Stimulated activated CD4-positive, alpha-beta T cell treated with anti-CD3 and anti-CD28 coated beads, TNF-alpha, amount 100 ng/mL, for 48 hours (primary cell): ENCODE measurements at places on chromosomes 12 and 14.

GRCh38 chr14:67371247-67372148, 11.4 kb downstream of the EIF2S1 start:
- no peak for DNase-seq

DNA sequence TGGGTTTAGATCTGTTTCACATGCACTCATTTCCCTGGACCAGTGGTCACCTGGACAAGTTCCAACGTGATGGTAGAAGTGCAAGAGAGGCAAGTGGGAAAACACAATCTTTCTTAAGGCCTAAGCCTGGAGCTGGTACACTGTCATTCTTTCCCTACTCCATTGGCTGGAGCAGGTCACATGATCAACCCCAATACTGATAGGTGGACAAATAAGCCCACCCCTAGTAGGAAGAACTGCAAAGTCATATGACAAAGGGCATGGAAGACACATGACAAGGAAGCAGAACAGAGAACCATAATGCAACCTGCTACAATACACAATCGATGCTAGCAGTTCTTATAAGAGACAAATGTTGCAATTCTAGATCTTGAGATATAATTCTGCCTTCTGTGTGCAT, 66.3 kb downstream of the SRRM4 start:
- no peak for DNase-seq

GRCh38 chr14:36520601-36521525, 831 bp upstream of the NKX2-1 start:
- no peak for DNase-seq

- no peak for DNase-seq
Measured at GRCh38 chr14:93239869-93240677, 33.0 kb downstream of the UBR7 start.

DNA sequence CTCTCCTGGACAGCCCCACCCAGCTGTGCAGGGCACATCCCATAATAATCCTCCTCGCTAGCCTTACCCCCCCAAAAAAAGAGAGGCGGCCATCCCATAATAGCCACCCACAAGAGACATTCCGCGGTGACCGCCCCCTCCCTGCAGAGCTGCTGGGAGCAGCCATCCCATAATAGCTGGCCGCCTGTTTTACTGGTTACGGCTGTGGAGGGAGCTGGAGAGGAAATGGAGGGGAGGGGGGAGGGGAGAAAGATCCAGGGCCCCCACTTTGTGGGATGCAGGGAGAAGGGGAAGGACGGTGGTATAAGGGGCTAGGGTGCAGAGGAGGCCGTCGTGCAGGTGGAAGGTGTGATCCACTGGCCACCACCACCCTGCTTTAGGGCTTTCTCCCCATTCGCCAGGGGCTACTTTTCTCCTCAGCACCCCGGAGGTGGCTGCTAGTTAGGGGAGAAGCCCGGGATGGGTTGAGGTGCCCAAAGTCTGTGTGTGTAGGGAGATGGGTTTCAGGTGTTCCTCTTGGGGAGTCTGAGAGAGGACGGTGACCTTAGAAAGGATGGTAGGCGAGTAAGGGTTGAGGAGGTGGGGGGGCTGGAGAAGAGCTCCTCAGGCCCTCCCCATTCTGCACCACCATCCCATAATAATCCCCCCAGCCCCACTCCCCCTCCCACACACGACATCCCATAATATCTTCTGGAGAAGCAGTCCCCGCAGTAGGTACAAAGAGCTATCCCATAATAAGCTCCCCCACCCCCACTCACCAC, 6.0 kb upstream of the CHD4 start:
- DNase-seq = no peak

DNA sequence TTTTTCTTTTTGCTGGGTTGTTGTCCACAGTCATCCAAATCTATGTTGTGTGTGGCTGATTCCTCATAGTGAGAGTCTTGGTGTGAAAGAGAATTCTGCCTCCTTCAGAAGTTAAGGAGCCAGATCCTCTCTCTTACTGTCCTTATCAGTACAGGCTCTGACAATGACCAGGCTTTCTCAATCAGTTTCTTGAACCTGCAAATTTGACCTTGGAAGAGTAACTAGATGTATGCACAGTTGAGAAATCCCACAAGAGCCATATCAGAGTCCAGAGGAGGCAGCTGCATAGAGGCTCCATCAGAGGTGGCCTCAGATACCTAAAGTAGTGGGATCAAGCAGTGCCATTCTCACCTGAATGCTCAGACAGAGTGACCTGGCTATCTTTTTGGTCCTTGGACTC, 5.5 kb upstream of the GALC start:
- DNase-seq = no peak

GRCh38 chr12:49287876-49288275, 7.1 kb upstream of the PRPH start:
- DNase-seq = no peak
